ENCODE measurements at places on chromosomes 6 and 20.

GRCh38 chr20:46282669-46283068 lies 25.6 kb downstream of the CDH22 start:
- DNase-seq: no peak

- DNase-seq: no peak
These were observed 359.4 kb downstream of the HDGFL1 start for GRCh38 chr6:22928775-22929174.

GRCh38 chr6:84026721-84027164 lies 6.8 kb upstream of the MRAP2 start:
- DNase-seq: no peak

GRCh38 chr6:15673666-15674065 lies 10.8 kb upstream of the DTNBP1 start:
- DNase-seq: no peak

- peak; percentile 83 for DNase-seq
These were observed 14.5 kb downstream of the GNL1 start for GRCh38 chr6:30541515-30542403.

GRCh38 chr20:46661659-46662058 lies 10.4 kb upstream of the SLC13A3 start:
- DNase-seq: no peak

GRCh38 chr6:98014442-98015201 lies 731.6 kb upstream of the MMS22L start:
- DNase-seq: no peak

GRCh38 chr6:125339653-125340052 lies 37.9 kb upstream of the HDDC2 start:
- DNase-seq: no peak

GRCh38 chr6:109373331-109373730 lies 8.9 kb downstream of the CD164 start:
- DNase-seq: no peak

- DNase-seq: peak; percentile 37
These were observed 902 bp downstream of the SAMHD1 start for GRCh38 chr20:36950414-36951197.

DNA sequence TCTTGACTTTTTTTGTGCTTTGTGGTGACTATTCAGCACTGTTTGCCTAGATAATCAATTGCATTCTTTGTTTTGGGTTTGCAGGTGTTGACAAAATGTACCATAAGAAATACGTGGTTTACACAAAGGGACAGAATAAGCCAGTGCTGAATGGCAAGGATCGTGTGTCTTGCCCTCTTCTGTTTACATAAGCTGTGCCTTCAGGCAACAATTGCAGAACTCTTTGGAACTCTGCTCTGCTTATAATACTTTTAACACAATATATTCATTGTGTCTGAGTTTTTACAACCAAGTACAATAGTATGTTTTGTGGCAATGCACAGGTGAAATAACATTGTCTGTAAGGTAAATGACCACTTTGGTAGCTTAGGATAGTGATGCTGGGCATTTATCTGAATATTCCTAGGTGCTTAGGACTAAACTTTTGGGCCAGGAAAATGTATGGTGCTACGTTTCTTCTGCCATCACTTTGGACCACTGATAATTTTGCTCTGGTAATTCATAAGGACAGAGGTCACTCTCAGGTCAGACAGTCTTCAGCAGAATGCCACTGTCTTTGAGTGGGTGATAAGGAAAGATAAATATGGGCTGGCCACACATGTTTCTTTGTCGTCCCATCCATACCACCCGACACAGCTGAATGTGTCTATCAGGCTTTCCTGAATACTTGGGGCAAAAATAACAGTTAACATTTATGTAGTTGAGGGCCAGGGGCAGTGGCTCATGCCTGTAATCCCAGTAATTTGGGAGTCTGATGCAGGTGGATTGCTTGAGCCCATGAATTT lies 344.6 kb upstream of the IMPG1 start:
- DNase-seq: no peak

DNA sequence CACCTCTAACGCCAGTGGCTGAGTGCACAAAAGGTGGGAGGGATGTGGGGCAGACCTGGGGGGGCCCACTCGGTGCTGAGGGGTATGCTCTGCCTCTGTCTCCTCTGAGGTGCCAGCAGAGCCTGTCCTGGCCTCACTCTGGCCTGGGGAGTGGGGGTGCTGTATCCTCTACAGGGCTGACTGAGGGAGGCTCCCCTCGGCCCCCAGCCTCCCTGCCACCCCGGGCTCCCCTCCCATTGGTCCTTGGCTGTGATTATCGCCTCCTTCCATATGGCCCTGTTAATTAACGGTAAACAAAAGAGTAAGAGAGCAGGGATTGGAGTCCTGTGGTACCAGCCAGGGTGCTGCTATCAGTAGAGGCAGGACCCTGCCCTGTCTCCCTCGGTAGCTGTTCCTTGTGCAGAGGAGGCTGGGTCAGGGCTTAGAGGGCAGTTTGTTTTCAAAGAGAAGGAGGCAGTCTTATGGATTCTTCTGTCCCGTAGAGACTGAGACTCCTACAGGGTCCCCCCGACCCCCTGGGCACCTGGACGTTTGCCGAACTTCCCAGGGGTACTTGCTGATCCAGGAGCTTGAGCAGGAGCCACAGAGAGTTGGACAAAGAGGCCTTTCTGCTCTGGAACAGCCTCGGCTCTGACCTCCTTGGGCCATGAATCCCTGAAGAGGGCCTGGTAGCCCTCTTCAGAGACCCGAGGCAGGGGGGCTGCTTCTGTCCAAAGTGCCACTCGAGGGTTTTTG lies 1.8 kb downstream of the MYT1 start:
- no peak for DNase-seq

- no peak for DNase-seq
These were observed 584.1 kb upstream of the FLRT3 start for GRCh38 chr20:14921513-14921912.

DNA sequence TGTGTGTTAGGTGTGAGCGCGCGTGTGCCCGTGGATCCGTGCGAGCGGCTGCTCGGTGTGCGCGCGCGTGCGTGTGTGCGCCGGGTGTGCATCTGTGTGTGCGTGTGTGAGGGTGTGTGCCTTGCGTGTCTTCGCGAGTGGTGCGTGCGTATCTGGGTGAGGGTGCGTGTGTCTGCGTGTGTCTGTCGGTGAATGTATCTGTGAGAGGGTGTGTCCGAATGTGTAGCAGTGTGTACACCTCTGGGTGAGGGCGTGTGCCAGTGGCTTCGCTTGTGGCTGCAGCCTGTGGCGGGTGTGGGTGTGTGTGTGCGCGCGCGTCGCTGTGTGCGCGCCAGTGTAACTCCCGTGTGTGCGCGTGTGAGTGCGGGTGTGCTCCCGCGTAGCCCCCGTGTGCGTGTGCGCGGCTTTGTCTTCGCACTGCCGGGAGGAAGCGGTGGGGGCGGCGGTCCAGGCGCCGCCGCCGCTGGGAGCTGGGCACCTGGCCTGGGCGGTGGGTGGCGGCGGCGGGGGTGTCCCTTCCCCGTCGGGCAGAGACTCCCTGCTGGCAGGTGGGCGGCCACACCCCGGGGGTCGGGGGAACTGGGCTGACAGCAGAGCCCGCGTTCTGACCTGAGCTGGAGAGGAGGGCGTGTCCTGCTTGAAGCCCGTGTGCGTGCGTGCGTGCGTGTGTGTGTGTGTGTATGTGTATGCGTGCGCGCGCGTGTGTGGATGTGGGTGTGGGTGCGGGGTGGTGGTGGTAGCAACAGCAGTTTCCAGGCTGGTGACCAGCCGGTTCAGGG lies 61.3 kb upstream of the EPB41L1 start:
- DNase-seq: peak; percentile 7

- DNase-seq: no peak
These were observed 256.4 kb upstream of the POU3F2 start for GRCh38 chr6:98578016-98578415.

DNA sequence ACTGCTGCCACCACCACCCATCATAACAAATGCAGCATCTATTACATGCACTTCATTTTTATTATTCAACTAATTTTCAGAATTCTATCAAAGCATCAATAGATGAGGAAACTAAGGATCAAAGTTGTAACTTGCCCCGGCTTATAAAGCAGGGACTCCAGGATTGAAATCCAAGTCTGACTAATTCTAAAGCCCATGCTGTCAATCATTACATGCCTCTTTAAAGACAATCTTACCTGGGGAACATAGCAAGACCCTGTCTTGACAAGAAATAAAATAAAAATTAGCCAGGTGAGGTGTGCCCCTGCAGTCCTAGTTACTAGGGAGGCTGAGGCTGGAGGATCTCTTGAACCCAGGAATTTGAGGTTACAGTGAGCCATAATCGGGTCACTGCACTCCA lies 182.4 kb downstream of the ISM1 start:
- DNase-seq: no peak

DNA sequence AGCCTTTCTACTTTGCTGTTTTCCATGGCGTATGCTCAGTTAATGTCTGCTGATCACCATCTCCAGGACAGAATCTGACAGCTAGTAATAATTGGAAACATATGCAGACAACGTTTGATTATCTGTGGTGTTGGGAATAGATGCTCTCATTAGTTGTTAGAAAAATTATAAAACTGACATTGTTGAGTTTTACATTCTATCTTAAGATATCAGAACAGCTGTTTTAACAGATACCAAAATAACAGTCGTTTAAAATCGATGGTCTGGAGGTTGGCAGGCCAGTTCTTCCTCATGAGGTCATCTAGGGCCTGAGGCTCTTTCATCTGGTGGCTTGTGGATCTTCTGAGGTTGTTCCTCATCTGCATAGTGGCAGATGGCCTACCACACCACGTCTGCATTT lies 137.6 kb downstream of the AIG1 start:
- DNase-seq: no peak

- DNase-seq: no peak
These were observed 110.2 kb upstream of the CST7 start for GRCh38 chr20:24838546-24839535.

DNA sequence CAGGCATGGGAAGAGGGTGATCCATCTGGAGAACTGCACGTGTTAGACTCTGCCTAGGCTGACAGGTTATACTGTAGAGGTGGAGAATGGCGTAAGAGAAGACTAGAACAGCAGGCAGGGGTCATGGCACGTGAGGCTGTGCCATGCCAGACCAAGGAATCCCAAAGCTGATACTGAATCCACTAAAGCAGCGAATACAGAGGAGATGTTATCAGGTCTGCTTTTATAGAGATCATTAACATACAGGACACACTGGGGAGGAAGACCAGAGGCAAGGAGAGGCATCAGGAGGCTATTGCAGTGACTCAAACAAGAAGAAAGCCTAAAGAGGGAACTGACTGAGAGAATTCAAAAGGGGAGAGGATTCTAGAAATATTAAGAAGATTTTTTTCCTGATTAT lies 12.9 kb downstream of the PHACTR1 start:
- no peak for DNase-seq

DNA sequence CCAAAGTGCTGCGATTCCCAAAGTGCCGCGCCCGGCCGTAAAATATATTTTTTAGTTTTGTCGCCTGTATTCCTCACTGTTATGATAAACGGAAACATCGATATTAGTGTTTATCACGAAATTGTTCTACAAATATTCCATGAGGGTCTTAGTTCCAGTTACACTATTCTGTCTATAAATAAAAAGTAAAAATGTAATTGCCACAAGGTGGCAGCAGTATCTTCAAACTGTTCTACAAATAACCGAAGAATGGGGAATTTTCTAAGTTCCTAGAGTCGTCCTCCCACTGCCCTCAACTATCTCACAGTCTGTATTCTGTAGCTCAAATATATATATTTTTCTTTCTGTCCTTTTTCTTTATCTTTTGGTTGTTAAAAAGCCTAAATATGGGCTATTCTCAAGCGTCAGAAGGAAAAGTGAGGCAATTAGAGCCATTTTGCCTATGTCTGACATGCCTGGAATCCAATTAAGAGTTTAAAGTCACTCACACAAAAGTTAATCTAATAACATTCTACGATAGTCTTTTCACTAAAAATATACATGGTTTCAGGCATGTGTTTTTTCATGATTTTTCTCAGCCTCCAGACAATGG lies 14.2 kb upstream of the FAM162B start:
- DNase-seq: no peak

- DNase-seq: no peak
These were observed 123.4 kb downstream of the C6orf118 start for GRCh38 chr6:165186041-165186440.

GRCh38 chr20:53138454-53139262 lies 166.5 kb downstream of the TSHZ2 start:
- no peak for DNase-seq

DNA sequence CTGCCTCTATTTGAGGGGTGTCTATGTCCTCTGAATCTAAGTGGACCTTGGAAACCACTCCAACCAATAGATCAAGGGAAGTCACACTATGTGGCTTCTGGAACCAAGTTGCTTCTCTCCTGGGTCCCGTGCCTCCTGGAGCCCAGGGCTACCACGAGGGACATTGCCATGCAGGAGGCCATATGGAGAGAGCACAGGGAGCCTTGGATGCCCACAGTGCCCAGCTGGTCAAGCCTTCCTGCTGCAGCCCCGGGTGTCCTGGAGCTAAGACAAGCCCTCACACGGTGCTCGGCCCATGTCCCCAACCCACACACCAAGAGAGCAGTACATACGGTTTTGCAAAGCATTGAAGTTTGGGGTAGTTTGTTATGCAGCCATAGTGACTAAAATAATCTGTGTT lies 231.6 kb downstream of the SYNDIG1 start:
- DNase-seq: no peak

DNA sequence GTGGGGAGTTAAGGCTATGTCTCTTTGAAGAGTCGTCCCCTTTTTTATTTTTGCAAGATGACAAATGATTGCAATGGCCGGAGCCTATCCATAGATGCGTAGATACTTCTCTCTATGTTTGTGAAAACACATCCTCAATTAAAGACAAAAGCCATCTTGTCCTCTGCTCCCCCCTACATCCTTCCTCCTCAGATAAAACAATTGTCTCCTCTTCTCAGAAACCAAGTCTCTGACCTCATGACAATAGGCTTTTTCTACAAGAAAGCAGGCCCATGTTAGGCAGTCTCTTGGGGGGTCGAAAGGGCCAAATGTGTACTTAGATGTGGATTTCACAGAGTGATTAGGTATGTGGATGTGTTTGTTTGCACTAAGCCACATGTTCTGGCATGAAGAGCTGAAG lies 51.1 kb upstream of the SSTR4 start:
- no peak for DNase-seq

DNA sequence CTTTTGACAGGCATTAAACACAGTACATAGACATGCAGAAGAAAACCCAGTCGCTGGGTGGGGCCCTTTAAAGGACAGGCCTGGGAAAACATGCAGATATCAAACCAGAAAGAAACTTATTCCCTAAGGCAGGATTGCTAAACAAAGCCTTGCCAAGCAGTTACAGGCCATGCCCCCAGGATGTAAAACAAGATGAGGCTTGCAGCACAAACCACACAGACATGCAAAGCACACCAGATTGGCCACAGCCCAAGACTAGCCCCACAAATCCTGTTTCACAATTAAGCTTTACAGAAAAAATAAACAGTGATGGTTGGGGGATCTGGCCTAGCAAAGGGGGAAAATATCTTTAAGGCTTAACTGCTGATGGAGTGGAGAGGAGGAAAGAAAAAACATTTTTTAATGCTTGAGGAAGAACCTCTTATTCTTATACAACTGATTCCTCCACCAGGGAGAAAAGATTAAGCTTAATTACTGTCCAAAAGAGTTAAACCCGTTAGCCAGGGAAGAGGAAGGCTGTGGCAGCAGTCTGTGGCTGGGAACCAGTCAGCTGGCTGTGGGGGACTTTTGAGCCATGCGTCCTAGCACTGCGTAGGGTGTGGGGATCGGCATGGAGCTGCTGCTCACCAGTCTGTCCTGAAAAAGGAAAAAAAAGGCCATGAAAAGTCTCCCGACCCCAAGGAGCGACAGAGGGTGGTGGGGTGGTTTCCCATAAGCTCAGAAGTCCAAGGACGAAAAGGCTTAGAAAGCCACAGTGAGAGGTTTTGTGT lies 28.4 kb downstream of the COL19A1 start:
- DNase-seq: no peak

Measured in CD4-positive, alpha-beta T cell treated with Interleukin-6 at 100 ng/mL for 8 hours (primary cell).